GM04503 (cell line): ENCODE measurements at places on chromosomes 2 and 18.

DNA sequence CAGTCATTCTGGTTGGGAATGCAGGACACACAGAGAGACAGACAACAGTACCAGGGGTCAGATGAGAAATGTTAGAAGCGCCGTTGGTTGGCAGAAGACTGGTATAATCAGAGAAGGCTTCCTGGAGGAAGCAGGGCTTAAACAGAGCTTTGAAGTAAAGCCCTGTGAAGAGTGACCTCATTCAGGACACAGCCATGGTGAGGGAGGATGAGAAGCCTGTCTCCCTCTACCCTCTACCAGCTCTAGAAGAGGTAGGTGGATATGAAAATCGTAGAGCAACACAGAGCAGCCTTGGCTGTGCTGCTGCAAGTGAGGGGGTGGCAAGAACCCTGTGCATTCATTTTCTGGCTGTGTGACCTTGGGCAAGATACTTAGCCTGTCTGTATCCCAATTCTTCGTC lies 14.2 kb downstream of the TET3 start:
- no peak for DNase-seq

- DNase-seq: no peak
These were observed 297.9 kb downstream of the LRATD1 start for GRCh38 chr2:14930441-14930840.

DNA sequence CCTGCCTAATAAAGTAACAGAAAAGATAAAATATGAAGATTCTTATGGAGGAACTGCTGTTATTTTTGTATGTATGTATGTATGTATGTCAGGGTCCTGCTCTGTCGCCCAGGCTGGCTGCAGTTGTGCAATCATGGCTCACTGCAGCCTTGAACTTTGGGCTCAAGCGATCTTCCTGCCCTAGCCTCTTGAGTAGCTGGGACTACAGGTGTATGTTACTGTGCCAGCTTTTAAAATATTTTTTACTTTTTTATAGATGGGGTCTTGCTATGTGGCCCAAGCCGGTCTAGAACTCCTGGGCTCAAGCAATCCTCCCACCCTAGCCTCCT lies 26.7 kb downstream of the ANKRD29 start:
- DNase-seq: no peak

GRCh38 chr18:78862395-78862794 lies 117.2 kb upstream of the SALL3 start:
- DNase-seq: no peak

DNA sequence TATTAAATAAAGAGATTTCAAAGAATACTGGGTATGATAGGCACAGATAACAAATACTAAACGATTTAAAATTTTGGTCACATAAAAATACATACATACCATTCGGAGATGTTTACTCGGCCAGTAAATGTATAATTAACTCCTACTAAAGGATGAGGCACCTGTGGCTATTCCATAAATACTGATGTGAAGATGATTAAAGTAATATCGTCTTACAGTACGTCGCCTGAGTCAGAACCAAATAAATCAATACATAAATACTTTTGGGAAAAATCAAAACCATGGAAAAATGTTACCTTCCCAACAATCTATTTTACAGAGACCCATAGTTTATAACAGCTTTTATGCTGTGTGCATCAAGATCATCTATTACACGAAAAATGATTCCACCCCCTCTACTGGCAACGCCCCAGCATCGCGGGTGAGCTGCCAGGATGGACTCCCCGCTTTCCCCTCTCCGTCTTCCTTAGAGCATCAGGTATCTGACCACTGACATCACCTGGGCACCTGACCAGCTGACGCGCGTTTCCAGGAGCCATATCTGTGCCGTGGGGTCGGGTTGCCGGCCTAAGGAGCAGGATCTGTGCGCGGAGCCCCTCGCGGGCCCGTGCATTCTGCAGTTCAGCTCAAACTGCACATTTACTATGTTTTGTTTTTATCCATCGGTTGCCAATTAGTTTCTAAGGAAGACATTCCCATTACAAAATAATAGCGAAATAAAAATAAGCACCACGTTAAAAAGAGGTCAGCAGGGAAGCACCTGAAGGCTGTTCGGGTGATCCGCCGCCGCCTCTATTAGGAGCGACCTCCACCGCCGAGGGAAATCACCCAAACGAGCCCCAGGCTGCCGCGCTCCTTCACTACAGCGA lies 901 bp downstream of the ICA1L start:
- peak; percentile 14 for DNase-seq

GRCh38 chr2:159349674-159350299 lies 63.3 kb upstream of the WDSUB1 start:
- DNase-seq: no peak

- no peak for DNase-seq
These were observed 116.8 kb upstream of the FSHR start for GRCh38 chr2:49271060-49271606.

DNA sequence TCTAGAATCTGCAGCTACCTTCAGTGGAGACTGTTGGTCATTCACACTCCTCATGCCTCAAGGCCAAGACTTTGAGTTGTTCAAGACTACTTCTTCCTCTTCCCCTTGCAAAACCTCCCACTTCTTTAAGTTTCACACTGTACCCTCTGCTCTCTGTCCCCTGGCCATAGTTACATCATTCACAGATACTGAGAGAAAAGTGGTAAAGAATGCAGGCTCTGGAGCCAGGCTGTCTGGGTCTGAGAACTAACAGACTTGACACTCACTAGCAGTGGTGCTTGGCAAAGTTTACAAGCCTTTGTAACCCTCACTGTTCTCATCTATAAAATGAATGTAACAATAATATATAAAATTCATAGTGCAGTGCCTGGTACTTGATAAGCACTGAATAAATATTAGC lies 61.8 kb downstream of the CDH20 start:
- DNase-seq: no peak

- DNase-seq: no peak
These were observed 2.9 kb upstream of the LPIN2 start for GRCh38 chr18:3015851-3016250.

GRCh38 chr2:236552581-236553363 lies 16.9 kb upstream of the ACKR3 start:
- DNase-seq: no peak

DNA sequence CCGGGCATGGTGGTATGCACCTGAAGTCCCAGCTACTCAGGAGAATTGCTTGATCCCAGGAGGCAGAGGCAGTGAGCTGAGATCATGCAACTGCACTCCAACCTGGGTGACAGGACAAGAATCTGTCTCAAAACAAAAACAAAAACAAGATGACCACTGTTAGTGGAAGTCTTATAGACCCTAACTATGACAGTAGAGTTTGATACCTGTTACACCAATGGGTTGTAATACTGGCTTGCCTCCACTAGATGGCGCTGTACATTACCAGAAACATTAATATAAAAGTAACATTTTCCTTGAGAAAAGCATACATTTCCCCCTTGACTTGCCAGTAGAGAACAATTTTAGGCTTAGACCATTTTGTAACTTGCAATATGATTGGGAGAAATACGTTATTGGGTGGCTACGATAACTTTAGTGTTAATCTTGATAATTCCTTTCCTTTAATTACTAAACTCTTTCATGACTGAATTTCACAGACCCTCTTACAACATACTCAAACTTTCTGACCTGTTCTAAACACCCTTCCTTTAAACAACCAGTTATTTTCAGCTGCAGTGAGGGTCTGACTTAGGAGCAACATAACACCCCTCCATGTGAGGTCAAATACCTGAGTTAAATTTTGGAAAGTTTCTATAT lies 19.5 kb downstream of the SLC25A52 start:
- DNase-seq: no peak

DNA sequence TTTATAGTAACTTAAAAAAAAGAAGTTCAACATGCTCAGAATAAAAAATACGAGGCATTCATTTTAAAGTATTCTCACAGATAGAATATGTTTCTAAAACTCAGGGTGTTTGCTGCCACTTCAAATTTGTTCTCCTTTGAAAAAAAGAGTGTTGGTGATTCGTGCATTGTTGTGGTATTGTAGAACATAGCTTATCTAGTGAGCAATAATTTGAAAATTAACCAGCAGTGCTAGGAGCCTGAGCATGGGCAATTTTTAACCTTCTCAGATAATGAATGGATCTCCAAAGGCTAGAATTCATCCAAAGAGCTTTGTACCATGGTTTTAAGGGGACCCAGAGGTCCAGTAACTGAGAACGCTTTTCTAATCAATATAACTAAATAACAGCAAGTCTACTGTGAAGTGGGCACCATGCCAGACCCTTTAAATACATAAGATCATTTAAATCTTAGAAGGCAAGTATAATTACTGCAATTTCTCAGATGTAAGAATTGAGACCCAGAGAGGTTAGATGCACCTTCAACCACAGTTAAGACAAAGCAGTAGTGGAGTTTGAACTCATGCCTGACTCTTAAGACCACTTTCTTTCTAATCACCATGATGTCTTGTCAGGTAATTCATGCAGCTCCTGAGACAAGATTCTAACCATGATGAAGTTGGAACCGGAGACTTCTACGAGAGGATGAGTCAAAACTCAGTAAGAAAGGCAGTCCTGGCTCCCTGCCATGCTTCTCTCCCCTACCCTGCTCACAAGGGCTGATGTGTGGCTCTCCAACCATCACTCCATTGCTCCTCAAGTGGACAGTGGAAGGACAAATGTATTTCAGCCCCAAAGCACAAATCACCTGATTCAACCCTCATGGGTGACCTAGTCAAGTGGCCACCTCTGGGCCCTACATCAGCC lies 3.4 kb downstream of the CYRIA start:
- DNase-seq: no peak

DNA sequence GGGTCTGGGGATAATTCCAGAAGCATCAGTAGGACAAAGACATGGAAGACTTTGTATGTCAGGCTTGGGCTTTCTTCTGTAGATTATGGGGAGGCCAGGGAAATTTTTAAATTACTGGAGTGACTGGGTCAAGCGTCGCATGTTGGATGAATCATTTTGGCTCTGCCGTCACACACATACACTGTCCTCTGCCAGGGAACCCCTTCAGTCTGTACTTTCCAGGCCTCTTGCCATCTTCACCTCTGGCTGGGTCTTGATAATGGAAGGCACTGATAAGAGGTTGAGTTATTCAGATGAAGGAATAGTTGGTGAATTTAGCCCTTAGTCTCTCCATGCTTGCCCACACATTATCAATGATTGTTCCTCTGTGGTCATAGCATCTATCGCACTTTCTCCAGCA lies 895.1 kb upstream of the CELF4 start:
- no peak for DNase-seq

GRCh38 chr2:25482341-25482740 lies 140.6 kb upstream of the DNMT3A start:
- DNase-seq: no peak

- DNase-seq: no peak
These were observed 60.6 kb upstream of the SLC16A14 start for GRCh38 chr2:230129343-230129742.

- DNase-seq: no peak
These were observed 31.9 kb downstream of the ACSL3 start for GRCh38 chr2:222892761-222893160.

DNA sequence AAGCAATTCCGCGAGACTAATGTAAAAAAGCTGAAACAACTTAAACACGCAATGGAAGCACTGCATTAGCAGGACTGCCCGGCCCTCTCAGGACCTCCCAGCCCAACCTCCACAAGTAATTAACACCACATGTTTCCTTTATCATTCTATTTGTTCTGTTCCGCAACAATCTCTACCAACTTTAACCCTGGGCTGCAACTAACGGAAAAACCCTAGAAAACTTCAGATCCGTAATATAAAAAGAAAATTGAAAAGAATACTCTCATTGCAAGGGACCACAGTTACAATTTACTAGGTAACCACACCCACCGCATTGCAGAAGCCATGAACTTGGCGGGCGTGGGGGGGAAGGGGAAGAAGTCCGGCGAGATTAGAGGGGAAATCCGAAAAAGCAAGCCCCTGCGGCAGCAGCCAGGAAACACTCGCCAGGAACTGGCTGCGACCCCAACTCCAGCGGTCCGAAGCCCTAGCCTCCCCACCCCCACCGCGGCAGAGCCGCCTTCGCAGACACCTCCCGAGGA lies 1.2 kb downstream of the EPB41L3 start:
- no peak for DNase-seq

- no peak for DNase-seq
These were observed 98.6 kb downstream of the TMEM17 start for GRCh38 chr2:62407401-62407800.

- no peak for DNase-seq
These were observed 3.0 kb upstream of the CCDC93 start for GRCh38 chr2:118016911-118017310.

DNA sequence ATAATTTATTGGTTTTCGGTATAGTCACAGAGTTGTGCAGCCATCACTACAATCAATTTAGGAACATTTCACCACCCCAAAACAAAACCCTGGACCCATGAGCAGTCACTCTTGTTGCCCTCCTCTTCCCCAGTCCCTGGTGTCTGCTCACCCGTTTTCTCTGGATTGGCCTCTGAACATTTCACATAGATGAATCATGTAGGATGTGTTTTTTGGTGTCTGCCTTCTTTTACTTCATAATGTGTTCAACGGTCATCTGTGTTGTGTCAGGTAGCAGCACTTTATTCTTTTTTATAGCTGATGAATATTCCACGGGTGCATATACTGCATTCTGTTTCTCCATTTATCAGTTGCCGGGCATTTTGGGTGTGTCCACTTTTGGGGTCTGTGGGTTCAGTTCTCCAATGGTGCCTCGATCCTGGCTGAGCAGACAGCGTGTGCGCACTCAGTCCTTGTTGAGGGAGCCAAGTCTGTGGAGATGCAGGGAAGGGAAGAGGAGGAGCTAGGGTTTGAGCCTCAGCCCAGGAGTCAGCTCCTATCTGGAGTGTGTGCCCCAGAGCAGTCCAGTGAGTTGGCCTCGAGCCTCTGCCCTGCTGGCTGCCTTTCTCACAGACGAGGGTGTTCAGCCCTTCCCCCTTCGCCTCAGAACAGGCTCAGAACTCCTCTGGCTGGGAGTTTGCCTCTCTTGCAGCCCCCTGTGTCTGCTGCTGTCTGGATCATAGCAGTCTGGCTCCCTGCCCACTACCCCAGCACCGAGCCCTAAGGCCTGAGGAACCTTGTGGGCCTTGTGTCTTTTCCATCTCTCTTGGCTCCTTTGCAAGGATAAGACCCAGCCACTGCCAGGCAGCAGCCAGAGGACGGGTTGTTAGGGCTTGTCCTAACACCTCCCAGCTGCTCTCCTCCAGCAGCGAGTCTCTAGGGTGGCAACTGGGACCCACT lies 18.0 kb downstream of the C2orf74 start:
- DNase-seq: peak; percentile 61

DNA sequence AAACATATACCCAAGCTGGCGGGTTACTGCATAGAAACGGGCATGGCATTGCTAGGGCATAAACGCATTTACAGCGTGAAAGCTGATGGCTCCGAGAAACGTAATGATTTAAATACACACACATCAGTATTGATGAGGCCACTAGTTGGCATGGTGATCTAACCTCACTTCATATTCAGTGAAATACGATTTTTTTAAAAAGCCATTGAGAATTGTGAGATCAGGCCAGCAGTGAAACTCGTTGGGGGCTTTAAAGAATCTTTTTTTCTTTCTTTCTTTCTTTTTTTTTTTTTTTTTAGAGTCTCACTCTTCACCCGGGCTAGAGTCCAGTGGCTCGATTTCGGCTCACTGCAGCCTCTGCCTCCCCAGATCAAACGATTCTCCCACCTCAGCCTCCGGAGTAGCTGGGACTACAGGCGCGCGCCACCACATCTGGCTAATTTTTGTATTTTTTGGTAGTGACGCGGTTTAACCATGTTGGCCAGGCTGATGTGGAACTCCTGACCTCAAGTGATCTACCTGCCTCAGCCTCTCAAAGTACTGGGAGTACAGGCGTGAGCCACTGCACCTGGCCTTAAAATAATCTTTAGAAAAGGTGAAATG lies 2.4 kb upstream of the SMAD7 start:
- DNase-seq: no peak
